ENCODE measurements at places on chromosomes 7 and 10. TPM values are rescaled to one million over a fixed set of nuclear protein-coding genes. Genes with fewer than 3 reads are reported as not detected.

- DNase-seq: no peak
Measured at GRCh38 chr7:135147341-135147898, 452 bp upstream of the TMEM140 start.

- no peak for DNase-seq
Measured at GRCh38 chr7:74190259-74190658, 16.1 kb downstream of the EIF4H start.

GRCh38 chr10:7085913-7086589, 324.8 kb downstream of the SFMBT2 start:
- DNase-seq: no peak

DNA sequence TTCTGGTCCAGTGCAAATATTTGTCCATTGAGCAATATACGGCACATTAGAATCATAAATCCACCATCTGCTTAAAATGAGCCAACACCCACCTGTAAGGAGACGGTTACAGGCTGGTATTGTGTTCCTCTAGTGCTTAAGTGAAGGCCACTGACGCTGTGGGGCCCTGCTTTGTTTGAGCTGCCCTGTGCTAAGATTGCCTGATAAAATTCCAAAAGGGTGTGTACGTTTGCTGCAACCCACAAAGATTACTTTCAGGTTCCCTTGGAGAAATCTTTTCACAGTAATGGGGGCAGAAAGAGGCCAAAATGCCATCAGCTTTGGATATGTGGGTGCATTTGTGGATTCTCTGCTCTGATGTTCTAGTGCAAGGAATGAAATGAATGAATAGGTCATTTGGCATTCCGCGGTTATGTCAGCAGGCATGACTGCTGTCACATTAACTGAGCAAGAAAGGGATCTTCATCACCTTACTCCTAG, 34.4 kb downstream of the AGR3 start:
- DNase-seq: no peak

Gene CNTNAP2
- not detected for total RNA-seq
